ENCODE measurements at places on chromosomes 2 and 18.
A peak's percentile ranks its signal among the peaks of the same experiment; 100 is the strongest.

DNA sequence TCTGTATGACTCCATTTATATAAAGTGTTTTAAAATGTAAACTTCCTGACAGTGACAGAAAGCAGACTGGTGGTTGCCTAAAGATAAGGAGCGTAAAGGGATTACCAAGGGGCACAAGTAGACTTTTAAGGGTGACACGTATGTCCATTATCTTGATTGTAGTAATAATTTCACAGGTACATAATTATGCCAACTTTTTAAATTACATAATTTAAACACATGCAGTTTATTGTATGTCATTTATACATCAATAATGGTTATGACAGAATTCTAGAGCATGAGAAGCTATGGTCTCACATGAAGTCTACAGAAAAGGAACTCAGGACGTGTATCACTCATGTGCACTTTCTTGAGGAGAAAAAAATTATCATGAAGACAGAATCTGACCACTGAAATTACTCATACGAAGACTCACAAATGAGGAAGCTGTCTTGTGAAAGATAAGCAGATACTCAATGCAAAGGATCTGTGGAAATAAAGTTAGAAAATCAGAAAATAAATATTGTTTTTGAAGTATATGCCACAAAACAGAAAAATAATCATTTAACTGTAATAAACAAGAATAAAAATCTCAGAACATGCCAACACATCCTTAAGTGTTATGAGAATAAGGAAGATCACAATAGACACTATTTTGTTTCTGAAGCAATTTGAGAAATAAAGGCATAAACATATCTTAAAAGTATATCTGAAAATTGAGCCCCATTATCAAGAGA lies 84.4 kb downstream of the TMEM131 start:
- DNase-seq = no peak

DNA sequence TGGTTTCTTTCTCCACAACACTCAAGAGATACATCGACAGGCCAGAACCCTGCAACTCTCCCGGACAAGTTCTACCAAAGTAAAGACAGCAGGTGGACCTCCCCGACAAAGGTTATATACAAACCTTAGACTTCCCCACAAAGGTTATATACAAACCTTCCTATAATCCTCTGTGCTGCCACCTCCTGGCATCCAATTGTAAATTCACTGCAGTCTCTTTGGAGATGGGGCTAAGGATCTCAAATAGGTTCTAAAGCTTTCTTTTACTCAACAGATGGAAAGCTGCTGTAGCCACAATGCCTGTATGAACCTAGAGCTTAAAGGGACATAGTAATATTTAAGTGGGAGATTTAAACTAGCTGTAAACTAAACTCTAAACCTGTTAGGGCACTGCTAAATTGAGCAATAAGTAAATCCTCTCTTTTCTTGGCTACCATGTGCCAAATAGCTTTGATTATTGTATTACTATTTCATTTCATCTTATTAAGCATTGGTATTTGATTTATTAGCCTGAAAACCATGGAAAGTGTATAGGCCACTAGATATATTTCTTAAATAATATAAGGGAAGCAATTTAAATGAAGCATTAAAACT lies 9.8 kb upstream of the MREG start:
- DNase-seq = peak; percentile 40

DNA sequence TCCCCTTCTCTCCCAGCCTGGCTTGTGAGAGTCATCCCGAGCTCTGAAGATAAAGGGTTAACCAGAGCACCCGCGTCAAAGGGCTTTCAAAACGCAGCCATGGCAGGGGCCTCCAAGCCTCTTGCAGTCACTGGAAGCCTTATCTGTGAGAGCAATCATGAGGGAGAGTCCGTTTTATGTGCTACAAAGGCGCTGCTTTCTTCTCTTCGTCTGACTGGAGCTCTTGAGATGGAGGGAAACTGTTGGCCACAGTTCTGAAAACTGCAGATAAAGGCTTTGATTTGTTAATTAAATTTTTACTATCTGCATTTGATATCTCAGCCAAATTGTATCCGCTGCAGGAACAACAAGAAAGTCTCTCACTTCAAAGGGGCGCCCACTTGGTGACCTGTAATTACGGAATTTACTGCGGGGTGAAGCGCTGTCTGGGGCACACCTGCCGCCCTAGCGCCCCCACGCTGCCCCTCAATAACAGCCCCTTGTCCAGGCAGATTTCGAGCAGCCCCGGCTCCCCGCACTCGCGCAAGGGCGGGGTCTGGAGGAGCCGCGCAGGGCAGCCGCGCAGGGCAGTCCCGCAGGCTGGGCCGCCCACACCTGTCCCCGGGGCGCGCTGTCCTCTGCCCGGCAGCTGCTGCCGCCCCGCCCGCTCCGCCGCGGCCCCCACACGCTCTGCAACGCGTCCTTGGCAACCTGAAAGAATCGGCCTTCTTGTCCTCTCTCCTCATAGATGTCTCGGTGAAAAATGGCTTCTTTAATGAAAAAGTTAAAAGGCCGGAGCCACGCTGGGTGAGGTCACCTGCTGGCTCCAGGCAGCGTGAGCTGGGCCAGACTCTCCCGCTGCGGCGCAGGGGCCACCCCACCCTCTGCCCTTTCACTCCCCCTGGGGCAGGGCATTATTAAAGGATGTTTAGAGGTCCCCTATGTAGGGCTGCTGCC lies 217.9 kb downstream of the VAPA start:
- no peak for DNase-seq

- DNase-seq = no peak
These were observed 145.2 kb downstream of the DTNB start for GRCh38 chr2:25528173-25528572.

GRCh38 chr2:182066400-182067087 lies 80.9 kb downstream of the PPP1R1C start:
- no peak for DNase-seq

DNA sequence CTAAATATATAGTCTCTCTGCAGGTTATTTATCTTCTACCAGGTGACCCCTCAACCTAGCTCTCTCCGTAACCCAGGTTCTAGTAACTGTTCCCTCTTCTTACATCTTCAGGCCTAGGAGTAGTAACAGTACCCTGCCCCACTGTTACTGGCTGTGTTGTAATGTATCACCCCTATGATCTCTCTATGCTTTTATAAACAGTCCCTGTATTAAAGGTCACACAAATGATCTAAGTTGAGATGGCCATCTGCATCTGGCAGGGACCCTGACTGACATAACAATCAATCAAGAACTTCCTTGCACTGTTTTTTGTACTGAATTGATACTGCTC lies 219.7 kb upstream of the STK17B start:
- DNase-seq = no peak

GRCh38 chr2:39839261-39839848 lies 60.3 kb upstream of the THUMPD2 start:
- no peak for DNase-seq

- no peak for DNase-seq
These were observed 90.5 kb upstream of the TACR1 start for GRCh38 chr2:75289771-75290170.

DNA sequence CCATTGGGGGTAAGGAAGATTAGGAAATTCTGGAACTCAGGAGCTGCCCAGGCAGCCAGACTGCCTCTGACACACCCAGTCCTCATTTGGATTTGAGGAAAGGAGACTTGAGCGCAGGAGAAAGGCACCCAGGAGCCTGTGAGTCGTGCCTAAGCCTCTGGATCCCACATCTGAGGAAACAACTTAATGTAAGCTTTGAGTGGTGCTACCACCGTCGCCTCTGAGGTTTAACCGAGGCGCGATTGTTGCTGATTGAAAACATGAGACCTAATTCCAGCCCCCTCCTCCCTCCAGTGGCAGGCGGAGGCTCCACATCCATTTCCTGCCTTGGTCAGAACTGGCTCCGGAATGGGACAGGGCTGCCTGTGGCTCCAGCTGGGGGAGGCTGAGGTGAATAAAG lies 176.7 kb upstream of the PKDCC start:
- no peak for DNase-seq
